Neuronal stem cell (in vitro differentiated cells): ENCODE measurements at places on chromosomes 5 and 9.
A peak's percentile ranks its signal among the peaks of the same experiment; 100 is the strongest.

DNA sequence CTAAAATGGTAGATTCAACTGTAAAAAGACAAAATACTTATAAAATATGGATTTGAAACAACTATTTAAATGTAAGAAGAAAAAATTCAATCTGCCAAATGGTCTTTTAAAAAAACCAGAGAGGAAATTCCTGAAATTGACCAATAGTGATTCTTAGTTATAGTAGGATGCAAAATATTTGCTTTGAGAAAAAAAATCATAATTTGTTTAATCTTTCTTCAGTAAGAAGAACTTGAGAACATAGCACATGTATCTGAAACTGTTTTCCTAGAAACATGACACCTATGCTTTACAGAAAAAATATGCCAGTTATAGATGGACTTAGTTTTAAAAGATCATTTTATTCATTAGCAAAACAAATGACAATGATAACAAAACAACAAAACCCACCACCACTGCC lies 186.9 kb upstream of the CD180 start:
- no peak for DNase-seq

DNA sequence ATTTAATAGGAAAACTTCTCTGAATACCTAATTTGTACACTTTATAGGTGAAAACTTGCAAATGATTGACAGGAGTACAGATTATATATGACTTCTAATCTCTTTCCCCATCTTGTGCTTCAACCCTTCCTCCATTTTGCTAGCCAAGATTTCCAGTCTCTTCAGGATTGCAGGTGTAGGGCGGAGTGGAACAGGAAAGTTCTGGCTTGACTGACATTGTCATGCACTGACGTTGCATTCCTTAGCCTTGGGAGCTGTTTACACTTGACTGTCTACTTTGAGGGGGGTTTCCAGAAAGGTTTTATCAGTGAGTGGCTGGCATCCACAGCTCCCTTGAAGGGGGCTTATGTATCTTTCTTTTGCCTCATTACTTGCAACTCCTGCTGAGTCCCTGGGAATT lies 34.1 kb upstream of the GRIA1 start:
- no peak for DNase-seq

DNA sequence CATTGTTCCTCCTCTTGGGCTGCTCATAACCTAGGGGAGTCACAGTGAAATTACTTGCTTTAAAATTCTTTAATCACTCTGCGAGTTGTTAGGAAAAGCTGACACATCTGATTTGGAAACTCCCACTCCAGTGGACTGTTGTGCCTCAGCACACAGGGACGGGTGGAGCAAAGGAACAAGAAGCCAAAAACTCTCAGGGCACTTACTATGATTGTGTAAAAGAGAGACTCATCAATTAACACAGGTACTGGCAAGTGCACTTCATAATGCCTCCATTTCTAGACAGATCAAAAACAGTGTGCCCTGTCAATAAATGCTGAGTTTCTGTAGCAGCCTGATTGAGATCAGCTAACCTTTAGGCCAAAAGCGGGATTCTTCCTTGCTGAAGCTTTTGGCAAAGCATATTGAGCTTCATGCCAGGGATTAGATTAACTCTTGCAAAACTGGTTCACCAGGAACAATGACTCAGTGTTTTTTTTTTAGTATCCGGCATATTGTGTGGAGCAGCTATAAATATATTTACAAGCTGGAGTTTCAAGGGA lies 55.9 kb downstream of the TMC1 start:
- no peak for DNase-seq

GRCh38 chr5:54930736-54931135 lies 54.7 kb downstream of the ESM1 start:
- DNase-seq, result no peak

DNA sequence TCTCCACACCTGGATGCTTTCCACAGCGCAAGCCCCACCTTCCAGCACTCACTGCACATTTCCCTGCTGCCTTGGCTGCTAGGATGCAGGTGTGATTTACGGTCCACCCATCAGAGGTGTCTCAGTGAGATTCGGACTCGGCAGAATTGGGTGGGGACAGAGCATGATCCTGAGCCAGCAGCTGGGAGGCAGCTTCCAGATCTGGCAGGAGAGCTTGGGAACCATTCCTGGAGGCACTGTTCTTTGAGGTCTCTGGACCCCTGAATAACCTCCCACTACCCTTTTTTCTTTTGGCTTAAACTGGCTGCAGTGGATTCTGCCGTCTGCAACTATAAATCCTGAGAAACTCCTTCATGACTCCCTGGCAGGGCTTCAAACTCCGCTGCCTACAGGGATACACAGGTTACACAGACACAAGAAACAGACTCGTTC lies 99.6 kb upstream of the PHYKPL start:
- no peak for DNase-seq

- DNase-seq, result peak; percentile 9
Measured at GRCh38 chr5:146130440-146131045, 25.2 kb upstream of the PLAC8L1 start.

GRCh38 chr9:2060424-2060823 lies 45.3 kb downstream of the SMARCA2 start:
- DNase-seq, result no peak

- DNase-seq, result no peak
Measured at GRCh38 chr9:17219261-17219660, 84.4 kb downstream of the CNTLN start.

DNA sequence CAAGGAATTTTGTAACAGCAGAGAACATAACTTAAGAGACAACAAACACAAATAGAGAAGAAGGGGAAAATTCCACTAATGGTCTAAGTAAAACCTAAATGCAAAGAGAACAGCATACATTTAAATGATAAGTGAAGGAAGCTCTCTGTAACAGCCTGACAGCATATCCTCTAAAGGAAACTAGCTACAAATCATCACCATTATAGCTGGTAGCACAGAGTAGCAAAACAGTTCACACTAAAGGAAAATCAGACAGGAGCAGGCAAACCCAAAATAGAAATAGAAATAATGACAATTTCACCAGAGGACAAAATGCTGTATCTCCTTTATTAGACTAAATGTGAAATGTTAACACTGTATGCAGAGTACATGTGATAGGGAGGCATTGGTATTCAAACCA lies 532.8 kb downstream of the PTPRD start:
- no peak for DNase-seq

DNA sequence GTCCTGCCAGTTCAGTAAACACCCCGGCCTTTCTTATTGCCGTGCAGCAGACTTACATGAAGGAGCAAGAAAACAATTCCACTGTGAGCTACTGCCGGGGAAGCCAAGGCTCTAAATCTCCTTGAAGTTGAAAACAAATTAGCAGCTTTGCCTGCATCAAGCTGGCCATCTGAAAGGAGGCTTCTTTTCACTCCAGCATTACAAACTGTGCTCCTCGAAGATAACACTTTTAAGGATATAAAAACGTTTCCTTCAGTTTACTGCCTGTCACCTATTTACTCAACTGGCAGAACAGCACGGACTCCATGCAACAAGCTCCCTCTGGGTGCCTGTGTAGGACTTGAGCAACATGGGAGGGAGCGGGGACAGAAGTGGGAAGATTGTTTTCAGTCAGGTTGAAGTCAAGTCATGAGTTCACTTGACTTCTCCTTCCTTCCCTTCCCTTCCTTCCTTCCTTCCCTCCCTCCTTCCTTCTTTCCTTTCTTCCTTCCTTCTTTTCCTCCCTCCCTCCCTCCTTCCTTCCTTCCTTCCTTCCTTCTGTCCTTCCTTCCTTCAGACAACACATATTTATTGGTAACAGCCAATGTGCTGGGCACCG lies 67.4 kb downstream of the ZNF608 start:
- DNase-seq, result no peak

DNA sequence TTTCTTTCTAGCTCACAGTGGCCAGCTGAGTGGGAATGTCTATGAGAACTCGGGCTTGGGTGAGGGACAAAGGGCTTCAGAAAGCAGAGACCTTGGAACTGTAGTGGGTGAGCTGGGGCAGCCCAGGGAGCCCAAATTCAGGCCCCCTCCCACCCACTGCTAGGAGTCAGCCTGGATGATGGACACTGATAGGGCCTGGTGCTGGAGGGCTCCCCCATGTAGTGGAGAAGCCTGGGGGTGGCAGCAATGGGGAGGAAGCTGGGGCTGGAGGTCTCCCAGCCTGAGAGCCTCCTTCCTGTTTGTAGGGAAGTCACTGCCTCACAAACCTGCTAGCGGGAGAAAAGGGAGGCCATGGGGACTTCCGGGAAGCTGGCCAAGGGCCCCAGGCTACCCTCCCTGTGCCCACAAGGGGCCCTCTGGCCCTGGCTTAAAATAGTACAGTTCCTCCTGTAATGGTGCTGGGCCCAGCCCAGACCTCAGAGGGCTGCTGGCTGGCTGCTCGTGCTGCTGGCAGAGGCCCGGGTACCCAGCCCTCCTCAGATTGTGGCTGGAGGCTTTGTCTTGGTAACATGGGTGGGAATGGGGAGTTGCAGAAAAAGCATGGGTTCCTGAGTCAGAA lies 6.3 kb upstream of the NR5A1 start:
- no peak for DNase-seq

DNA sequence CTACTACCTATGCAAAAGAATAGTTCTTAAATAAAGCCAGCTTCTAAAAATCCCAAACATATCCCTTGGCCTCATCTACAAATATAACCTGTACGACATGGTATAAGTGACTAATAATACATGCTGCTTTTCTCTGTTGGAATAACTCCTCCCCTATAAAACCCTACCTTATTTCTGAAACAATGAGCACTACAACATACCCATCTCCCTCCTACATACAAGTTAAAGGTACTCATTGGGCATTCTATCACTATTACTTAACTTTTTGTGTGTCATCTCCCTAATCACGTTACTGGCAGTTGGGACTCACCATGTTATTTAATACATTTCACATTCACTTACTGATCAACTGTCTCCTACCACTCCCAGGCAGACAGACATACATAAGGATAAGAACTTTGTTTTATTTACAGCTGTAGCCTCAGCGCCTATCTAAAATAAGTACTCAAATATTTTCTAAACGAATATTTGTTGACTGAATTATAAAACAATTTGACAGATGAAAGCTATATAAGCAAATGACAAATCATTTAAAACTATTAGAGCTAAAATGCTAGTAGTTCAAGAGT lies 4.1 kb downstream of the CLK4 start:
- DNase-seq, result no peak

DNA sequence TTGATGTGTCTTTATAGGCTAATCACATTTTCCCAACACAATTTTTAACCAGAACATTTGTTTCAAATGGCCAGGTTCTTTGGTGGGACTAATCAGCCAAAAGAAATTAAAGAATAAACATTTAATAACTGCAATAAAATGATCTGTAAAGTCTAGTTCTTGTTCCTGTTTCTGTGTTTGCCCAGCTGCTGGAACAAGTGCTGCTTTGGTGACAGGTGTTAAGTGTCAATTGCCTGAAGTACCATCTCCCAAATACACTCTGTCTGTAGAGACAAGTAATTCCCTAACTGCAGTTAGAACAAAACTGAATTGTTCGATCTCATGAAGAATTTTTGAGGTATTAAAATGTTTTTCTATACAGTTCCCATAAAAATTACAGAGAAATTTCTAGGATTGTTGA lies 402.3 kb upstream of the CHD1 start:
- DNase-seq, result no peak

GRCh38 chr9:91082731-91083130 lies 279.0 kb downstream of the AUH start:
- DNase-seq, result no peak

DNA sequence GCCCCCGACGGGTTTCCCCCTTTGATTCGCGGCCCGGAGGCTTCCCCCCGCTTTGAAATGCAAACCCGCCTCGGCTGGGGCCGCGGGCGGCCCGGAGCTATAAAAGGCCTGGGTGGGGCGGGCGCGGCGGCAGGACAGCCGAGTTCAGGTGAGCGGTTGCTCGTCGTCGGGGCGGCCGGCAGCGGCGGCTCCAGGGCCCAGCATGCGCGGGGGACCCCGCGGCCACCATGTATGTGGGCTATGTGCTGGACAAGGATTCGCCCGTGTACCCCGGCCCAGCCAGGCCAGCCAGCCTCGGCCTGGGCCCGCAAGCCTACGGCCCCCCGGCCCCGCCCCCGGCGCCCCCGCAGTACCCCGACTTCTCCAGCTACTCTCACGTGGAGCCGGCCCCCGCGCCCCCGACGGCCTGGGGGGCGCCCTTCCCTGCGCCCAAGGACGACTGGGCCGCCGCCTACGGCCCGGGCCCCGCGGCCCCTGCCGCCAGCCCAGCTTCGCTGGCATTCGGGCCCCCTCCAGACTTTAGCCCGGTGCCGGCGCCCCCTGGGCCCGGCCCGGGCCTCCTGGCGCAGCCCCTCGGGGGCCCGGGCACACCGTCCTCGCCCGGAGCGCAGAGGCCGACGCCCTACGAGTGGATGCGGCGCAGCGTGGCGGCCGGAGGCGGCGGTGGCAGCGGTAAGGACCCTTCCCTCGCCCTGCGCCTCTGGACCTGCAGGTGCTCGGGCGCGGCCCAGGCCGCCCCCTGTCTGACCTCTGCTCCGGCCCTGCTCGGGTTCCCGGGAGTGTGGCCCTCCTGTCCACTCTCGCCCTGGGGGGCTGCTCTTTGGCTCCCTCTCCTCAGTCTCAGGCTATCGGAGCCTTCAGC lies at the start of gene CDX1:
TSS of gene CDX1 (plus strand) at position 129 of the 862 bp plus-strand sequence. CDS start at position 228, 99 bp downstream.
- DNase-seq, result no peak

DNA sequence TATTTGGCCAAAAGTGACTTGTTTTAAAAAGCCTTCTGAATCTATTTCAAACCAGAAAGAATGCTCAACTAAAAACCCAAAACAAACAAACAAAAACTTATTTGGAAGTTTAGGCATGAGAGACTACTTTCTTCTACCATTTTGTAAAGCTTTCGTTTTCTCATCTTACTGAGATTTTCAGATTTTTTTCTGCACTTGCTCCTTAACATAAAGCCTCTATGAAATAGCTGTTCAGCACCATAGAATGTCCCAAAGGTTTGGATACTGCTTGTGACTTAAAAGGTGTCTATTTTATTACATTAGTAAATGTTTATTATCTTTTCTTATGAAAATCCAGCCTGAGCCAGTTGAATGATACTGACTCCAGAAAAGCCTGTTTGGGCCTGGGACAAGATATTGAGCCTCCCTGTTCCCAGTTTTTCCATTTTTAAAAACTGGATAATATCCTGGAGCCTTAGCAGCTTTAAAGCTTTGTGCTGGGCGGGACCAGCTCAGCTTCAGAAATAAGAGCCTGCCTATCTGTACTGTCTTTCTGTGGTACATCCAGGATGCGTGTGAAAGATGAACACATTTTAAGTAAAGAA lies 292.6 kb downstream of the ZSWIM6 start:
- no peak for DNase-seq

DNA sequence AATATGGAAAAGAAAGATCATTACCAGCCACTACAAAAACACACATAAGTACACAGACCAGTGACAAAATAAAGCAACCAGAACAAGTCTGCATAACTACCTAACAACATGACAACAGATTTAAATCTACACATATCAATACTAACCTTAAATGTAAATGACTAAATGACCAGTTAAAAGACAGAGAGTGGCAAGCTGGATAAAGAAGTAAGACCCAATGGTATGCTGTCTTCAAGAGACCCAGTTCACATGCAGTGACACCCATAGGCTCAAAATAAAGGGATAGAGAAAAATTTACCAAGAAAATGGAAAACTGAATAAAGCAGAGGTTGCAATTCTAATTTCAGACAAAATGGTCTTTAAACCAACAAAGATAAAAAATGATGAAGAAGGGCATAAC lies 938.1 kb downstream of the EFNA5 start:
- DNase-seq, result no peak
